ENCODE measurements at places on chromosomes 1 and 21.

GRCh38 chr1:200738949-200739651 lies 407 bp downstream of the CAMSAP2 start:
- peak; percentile 79 for DNase-seq

GRCh38 chr1:113534875-113535274 lies 144.6 kb downstream of the MAGI3 start:
- no peak for DNase-seq

DNA sequence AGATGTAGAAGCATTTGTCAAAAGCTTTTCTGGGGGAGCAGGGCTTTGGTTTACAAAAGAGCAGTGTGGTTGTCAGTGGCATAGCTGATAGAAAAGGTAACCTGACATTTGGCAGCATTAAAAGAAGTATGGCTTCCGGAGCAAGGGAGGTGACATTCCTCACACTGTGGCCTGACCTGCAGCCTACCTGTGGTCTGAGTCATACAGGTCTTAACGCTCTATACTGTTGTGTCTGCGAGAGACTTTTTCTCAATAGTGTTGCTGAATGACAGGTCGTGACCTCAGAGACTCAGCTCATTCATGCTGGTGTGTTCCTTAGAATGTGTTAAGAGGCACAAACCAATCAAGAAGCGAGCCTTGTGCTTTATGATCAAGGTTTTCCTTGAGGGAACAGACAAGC lies 19.3 kb downstream of the PHGDH start:
- DNase-seq, result no peak

- DNase-seq, result no peak
Measured at GRCh38 chr1:243287652-243288051, 31.8 kb downstream of the SDCCAG8 start.

DNA sequence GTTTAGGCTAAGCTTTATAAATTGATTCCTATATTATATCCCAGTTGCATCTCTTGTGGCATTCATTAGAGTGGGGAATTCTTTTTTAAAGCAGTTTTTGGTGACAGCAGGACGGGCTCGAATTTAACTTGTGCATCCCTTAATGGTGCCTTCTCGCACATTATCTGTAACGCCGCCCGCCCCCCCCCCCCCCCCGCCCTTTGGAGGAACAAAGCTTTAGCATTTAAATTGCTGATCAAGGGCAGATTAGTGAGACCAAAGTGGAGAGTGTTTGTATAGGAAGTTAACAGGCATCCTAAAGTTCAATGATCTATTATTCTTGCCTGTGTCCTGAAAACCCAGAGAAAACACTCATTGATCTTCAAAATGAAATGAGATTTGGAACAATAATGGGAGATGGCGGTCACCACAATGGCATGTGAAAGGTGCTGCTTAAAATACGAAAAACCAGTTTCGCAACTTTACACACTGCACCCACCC lies 2.2 kb downstream of the LMO4 start:
- DNase-seq, result no peak

- no peak for DNase-seq
Measured at GRCh38 chr1:161259765-161260164, 1.2 kb downstream of the PCP4L1 start.

GRCh38 chr1:205041001-205041715 lies 1.9 kb upstream of the CNTN2 start:
- no peak for DNase-seq

- no peak for DNase-seq
Measured at GRCh38 chr21:46256501-46256994, 28.0 kb upstream of the LSS start.

DNA sequence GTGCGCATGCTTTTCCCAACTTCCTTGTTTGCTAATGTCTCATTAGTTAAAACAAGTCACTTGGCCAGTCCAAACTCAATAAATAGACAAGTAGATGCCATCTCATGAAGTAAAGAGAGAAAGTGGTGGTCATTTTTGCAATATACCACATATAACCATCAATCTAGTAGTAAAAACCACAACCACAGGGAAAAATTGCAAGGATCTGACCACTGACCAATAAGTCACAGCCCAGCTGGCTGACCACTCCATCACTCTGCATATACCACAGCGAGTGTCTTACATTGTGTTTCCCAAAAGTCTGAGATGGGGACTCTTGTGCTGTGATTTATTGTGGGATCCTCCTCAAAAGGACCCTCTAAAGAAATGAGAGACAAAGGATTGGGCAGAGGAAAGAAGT lies 76.0 kb downstream of the FH start:
- DNase-seq, result no peak

GRCh38 chr21:29313662-29314408 lies 15.1 kb downstream of the BACH1 start:
- DNase-seq, result no peak

- DNase-seq, result no peak
Measured at GRCh38 chr1:166117776-166118175, 49.0 kb downstream of the FAM78B start.

- DNase-seq, result no peak
Measured at GRCh38 chr21:39012326-39013230, 170.7 kb downstream of the PSMG1 start.

DNA sequence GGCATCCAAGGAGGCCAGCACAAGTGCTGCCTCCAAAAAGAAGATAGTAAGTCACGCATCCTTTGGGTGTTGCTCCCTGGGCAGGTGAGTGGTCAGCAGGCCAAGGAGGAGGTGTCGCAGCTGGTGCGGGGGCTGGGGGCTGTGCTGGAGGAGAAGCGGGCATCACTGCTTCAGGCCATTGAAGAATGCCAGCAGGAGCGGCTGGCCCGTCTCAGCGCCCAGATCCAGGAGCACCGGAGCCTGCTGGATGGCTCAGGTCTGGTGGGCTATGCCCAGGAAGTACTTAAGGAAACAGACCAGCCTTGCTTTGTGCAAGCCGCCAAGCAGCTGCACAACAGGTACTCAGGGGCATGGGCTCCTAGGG lies 4.3 kb downstream of the TRIM46 start:
- no peak for DNase-seq

DNA sequence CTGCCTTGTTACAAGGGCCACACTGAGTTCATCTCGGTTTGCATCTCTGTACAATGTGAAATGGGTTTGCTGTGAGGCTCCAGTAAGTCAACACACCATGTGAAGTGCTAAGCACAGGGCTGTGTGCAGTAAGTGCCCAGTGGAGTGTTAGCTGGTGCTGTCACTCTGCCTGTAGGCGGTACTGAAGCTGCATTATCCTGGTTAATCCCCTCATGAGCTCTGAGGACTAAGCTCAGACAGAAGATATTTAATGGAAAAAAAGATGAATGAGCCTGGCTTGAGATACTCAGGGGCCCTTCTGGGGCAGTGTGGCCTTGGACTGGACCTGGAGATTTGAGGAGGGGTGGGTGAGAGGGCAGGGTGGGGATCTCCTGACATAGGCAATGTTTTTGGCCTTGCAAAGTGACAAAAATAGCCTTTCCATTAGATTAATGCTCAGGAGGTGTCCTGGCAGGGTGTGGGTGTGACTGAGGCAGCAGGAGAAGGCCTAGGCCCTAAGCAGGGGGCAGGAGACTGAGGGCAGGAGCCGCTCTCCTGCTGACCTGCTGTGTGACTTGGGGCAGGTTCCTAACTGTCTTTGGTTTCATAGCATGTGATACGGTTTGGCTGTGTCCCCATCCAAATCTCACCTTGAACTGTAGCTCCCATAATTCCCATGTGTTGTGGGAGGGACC lies 570.5 kb downstream of the PTPRU start:
- no peak for DNase-seq

DNA sequence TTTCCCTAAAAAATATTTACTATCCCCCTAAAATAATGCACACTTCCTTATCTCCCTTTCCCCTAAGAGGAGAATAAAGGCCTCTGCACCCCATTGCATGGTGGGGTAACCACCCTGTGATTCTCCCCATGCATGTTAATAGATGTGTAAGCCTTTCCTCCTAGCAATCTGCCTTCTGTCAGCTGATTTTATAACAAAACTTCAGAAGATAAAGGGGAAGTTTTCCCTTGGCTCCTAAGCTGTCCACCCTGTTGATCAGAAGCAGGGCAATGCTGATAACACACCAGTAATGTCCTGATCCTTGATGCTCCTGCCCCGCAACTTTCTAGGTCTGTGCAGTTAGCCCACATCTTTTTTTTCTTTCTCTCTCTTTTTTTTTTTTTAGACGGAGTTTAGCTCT lies 11.4 kb upstream of the RNF187 start:
- no peak for DNase-seq

DNA sequence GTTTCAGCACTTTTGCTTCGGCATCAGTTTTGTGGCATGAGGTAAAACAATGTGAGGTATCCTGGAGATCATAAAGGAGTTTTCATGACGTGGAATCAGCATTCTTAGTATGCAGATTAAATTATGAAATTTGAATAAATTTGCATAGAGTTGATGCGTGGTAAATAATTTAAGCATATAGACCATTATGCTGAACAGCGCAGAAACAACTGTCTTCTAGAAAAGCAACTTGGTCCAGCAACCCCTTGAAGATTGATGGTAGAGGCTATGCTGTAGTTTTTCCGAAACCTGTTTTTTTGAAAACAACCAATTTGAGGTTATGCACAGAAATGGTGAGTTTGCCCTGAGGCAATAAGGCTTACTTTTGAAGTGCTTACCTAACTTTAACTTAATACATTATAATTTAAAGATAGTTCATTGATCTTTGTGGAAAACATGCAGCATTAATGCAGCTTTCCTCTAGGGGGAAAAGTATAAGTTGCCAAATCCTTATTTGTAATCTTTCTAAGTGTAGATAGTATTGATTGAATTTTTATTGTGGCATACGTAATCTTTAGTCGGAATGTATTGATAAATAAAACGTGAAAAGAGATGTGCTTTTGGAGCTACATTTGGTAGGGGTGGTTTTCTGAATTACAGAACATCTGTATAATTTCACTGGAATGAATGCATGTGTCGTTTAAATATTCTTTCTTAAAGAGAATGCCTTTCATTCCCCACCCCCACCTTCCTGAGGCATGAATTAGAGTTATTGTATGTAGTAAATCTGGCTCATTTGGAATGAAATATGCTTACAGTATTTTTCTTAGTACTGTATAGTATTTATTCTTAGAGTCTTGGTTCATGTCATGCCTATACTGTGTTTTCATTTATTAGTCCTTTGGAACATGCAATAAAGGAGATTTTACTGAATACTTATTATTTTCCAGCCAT lies 3.8 kb downstream of the PRDM2 start:
- no peak for DNase-seq

GRCh38 chr1:181493166-181493565 lies 9.8 kb downstream of the CACNA1E start:
- DNase-seq, result no peak

DNA sequence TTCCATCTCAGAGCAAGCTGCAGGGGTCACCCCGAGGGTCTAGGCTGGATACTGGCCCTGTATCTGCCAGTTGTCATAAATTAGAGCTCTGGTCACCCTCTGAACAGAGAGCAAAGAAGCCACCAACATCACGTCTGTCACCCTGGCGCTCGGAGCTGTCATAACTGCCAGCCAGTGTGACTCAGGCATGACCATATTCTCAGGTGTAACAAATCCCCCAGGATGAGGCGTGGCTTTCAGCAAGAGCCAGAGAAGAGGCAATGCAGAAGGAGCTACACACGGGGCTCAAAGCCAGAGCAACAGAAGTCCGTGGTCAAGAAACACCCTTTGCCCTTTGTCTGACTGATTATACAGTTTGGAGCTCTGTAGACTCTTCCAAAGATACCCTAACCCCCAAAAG lies 40.0 kb downstream of the PRAMEF20 start:
- no peak for DNase-seq

DNA sequence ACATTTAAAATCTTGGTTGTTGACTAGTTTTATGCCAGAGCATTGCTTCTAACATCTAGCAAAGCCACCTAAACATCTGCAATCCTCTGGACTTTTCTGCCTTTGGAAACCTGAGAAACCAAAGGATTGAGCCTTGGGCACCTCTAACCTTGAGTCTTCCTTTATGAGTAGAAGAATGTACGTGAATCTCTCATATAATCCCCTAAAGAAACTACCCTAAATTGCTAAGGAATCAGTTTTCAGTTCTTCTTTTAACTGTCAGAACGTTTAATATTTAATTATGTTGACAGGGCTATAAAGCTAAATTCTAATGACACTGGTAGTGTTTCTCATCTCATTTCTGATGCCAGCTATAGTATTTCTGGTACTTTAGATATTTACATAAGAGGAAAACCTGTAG lies 997.3 kb downstream of the AMY1C start:
- no peak for DNase-seq

GRCh38 chr1:63777286-63777685 lies 3.5 kb downstream of the ROR1 start:
- no peak for DNase-seq

GRCh38 chr1:226632169-226632879 lies 83.8 kb downstream of the STUM start:
- no peak for DNase-seq

DNA sequence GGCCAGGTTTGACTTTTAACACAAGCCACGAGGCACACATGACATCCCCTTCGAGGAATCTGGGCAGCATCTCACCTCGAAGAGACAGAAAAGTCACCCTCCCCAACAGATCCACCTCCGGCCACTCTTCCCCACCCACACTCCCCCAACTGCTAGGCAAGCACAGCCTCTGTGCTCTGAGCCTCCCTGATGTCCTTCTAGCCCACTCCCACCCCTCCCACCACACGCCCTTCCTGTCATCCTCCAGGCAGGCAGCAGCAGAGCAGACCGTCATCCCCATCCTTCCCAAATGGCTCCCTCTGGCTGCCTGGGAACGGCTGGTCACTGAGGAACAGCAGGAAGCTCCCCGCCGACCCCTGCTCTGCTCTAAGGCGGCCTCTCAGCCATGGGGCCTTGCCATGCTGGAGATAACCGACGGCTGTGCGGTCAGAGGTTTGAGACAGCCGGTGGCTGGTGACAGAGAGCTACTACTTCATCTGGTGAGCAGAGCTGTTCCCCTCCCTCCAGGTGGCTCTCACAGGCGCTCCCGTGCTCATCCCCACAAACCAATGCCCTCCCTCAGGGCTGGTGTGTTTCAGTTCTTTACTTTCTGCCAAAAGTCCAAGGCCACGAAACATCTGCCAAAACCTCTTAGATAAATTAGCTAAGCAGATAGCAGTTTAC lies 25.6 kb downstream of the NPHP4 start:
- DNase-seq, result no peak

GRCh38 chr1:99551812-99552614 lies 93.9 kb upstream of the PALMD start:
- DNase-seq, result no peak

DNA sequence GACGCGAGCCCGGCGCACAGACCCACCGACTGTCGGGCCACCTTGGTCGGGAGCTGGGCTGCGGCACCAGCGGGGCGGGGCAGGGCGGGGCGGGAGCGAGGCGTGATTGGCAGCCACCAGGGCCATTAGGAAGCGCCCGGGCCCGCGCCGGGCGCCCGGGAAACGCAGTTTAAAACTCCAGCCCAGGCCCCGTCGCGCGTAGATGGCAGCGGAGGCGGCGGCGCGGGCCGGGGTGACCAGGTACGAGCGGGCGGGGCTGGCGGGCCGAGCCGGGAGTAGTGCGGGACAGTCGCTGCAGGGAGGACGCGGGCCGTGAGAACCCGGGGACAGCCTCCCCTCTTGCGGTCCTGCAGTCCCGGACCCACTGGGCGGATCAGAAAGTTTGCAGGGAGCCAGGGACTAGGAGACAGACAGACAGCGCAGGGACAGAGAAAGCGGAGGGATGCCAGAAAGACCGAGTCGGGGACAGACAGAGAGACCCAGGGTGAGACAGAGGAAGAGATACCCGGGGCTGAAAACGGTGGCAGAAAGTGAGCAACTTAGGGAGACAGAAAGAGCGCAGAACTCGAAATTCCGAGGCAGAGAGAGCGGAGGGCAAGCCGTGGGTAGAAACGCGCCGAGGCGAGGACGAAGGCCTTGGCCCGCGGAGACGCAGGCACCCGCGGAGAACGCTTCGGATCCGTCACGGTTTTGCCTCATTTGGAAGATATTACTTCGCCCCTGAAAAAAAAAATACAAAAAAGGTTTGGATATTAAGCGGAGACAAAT lies at the start of gene DMBX1:
TSS of gene DMBX1 (plus strand) at position 199 of the 768 bp plus-strand sequence. CDS start 17,175 bp downstream, outside the sequence.
- no peak for DNase-seq

Data from anterior cingulate cortex (tissue), 58 donors.